NT2/D1 (cell line): ENCODE measurements at places on chromosomes 11 and 22.

GRCh38 chr22:41367039-41367679, 14.6 kb upstream of the TEF start:
- DNase-seq, result no peak

DNA sequence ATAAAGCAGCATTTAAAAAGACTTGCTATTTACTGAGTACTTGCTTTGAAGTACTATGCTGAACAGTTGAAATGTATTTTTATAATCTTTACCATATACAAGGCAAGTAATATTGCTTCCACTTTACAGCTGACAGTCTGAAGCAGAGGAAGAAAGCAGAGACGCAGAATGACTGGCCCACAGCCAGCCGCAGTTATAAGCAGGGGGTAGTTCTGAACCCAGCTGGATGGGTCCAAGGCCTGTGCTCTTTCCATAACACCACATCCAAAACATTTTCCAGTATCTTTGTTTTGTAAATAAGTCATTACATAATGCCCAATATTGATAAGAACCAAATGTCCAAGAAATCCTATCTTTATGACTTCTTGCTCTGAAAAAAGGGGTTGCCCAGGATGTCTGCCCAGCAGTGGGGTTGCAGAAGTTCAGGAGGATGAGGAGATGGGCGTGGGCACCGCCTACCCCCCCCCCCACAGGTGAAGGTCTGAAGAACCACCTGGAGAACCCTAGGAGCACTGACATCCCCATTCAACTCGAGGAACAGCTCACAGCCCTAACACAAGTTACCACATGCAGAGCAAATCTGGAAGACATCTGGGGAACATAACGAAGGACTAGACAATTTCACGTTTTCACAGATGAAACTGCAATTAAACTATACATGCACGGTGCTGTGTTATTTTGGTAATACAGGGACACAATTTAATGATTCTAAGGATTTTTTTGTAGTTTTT, 24.2 kb upstream of the YPEL1 start:
- DNase-seq, result no peak

- DNase-seq, result no peak
Measured at GRCh38 chr22:25553131-25553530, 11.3 kb upstream of the GRK3 start.

DNA sequence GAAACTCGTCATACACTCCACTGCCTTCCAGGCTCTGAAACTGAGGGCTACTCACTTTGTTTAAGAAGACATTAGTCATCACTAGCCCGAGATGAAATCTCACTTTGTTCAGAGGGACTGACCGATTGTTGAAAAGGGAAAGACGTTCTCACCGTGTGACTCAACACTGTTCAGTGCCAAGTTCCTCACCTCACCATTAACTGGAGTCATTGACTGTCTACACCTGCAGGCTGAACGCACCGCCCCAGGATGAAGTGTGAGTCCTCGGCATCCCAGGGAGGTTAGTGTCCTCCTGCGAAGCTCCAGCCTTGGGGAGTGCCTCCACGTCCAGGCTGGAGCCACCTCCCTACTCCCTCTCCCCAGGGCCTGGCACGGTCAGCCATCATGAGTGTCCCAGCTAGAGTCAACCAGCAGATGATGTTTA, 30.4 kb downstream of the FADD start:
- no peak for DNase-seq

DNA sequence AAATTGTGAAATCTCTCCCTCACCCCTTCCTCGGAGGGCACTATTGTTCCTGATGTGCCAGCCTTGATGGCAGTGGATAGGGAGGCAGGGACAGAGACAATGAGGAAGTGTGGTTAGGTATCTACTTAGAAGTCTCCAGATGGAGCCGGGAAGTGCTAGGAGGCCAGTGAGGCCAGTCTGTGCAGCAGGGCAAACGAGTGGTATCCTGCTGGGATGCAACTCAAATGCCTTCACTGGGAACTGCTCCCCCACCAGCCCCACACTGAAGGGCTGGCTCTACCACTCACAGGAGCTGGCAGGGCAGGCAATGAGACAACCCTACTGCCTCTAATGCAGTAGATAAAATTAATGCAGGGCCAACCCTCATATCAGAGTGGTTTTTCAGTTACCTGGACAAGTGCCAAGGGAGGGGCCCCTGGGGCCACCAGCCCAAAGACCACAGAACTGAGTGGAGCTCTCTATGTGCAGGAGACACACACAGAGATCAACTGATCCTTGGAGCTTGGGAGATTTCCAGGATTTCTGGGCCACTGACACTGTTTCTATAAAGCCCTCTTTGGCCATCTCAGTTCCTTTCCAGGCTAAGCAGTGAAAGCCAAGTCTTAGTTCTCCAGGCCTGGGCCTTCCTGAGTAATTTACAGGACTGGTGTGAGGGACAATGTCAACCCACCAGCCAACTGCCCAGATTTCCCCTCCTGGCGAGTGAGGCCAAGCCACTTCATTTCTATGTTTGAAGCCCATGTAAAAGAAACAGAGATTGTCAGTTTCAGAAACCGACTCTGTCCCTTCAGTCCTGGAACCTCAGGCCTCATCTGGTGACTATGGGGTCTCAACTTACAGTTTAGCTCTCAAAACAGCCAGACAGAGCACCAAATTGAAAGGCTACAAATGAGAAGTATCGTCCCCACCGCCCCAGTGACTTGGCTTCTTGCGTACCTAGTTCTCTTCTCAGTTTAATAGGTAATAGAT, 4.1 kb downstream of the MIF start:
- DNase-seq, result no peak

DNA sequence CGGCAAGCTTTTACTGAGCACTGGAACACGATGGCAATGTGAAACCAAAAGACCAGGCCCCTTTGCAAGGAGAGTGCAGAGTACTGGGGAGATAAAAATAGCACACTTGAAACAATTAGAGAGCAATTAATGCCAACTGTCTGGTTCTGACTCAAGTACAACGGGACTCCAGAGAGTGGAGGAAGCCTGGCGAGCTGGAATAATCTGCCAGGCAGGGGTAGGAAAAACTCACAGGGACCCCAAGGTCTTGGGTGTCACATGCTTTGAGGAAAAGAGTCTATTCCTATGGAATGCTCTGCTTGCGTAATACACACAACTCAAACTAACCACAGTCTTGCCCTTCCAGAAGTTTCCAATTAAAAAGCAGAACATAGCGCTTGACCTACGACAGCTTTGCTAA, 113.0 kb upstream of the CLMP start:
- DNase-seq, result no peak

DNA sequence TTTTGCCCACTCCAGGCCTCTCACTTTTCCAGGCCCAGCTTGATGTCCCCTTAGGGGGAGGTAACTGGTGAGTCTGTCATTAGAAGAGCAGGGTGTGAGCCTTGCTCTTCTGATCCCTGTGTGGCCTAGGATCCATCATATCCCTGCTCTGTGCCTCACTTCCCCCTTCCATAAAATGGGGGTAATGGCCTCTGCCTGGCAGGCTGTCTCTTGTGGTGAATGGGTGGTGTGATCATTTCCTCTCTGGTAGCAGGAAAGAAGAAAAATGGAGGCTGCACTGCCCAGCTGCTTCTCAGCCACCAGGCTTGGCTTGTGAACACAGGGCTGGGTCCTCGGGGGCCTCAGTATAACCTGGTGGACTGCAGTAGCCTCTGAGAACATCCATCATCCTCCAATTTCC, 5.6 kb downstream of the ARHGEF17 start:
- no peak for DNase-seq

DNA sequence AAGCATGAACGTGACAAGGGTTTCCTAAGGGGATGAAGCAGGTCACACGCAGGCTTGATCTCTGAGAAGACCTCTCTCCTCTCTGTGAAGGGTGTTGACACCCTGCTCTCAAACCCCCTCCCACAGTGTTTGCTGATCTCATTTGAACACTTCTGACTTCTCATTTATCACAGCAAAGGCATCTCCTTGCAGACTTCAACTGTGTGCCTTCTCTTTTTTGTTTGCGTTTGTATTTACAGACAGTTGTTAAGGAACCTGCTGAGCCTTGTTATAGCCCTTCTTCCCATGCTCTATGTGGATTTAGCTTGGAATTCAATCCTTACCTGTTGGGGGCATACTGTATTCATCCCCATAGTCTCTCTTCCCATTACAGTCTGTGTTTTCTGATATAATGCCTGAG, 206.5 kb downstream of the NELL1 start:
- no peak for DNase-seq

DNA sequence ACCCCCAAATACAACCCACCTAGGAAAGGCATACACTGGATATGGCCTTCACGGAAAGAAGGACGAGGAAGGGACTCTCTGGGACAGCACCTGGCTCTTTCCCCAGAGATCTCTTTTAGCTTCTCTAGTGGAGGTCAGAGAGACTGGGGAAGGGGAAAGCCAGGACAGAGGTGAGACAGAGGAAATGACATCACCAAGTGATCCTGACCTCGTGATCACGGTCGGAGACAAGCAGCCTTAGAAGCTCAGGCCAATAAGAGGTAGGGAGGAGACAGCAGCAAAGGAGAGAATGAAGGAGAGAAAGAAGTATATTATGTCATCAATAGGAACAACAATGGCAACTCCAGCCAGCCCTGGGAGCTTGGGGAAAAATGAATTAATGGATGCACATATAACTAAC, 15.4 kb upstream of the TMPRSS13 start:
- no peak for DNase-seq

- no peak for DNase-seq
Measured at GRCh38 chr11:44766112-44766971, 39.6 kb downstream of the TSPAN18 start.

- DNase-seq, result no peak
Measured at GRCh38 chr11:10633261-10633660, 60.3 kb downstream of the IRAG1 start.

DNA sequence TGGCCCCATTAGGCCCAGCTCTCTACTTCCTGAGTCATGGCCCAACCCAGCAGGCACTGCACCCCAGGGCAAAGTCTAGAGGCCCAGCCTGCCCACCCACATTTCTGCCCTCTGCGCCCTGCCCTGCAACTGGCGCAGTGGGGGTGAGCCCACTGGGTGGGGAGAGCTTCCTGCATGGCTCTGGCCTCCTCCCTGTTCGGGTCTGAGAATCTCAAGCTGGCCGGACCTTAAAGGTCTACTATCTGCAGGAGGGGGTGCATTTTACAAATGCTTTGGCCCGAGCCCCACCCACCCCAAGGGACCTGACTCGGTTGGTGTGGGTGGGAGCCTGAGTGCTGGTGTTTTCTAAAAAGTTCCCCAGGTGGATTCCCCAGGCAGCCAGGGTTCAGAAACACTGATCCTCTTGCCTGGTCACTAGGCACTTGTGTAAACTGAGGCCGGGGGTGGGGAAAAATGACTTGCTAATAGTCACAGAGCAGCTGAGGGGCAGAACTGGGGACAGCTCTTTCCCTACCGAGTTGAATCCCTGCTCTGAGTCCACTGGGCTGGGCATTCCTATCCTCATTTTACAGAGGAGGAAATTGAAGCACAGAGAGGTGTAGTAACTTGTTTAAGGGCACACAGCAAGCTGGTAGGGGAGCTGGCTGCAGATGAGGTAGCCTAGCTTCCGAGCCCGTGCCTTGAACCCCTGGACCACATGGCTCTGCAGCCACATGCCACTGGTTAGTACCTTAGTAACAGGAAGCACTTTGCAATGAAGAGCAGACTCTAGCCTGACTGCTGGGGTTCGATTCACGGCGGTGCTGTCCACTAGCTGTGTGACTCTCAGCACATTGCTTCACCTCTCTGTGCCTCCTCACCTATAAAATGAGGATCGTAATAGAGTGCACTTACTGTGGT, 36.3 kb downstream of the CD82 start:
- DNase-seq, result no peak

DNA sequence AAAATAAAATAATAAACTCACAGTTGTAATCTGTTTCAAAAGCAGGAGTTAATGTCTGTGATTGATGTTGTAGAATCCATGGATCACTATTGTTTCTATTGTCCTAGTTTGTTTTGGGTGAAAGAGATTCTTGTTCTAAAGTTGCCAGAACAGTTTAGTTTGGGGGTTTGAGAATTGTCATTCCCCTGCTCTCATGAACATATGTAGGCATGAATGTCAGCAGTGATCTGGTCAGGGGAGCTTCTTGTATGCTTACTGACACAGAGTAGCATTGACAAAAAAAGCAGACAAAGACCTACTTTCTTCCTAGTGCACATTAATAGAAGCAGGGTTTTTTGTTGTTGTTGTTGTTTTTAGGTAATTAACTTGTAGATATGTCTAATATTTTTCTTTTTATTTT, 38.6 kb downstream of the ARHGAP1 start:
- DNase-seq, result no peak

GRCh38 chr11:91174193-91174592, 951.3 kb upstream of the CHORDC1 start:
- no peak for DNase-seq

DNA sequence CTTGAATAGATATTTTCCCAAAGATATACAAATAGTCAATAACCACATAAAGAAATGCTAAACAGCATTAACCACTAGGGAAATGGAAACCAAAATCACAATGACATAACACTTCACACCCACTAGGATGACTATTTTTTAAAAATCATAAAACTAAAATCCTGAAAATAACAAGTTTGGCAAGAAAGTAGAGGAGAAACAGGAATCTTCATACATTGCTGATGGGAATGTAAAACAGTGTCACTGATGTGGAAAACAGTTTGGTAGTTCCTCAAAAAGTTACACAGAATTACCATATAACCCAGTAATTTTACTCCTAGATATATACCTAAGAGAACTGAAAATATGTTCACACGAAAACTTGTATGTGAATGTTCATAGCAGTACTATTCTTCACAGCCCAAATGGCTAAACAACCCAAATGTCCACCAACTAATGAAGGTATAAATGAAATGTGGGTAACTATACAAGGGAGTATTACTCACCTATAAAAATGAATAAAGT, 12.5 kb downstream of the PICALM start:
- no peak for DNase-seq

DNA sequence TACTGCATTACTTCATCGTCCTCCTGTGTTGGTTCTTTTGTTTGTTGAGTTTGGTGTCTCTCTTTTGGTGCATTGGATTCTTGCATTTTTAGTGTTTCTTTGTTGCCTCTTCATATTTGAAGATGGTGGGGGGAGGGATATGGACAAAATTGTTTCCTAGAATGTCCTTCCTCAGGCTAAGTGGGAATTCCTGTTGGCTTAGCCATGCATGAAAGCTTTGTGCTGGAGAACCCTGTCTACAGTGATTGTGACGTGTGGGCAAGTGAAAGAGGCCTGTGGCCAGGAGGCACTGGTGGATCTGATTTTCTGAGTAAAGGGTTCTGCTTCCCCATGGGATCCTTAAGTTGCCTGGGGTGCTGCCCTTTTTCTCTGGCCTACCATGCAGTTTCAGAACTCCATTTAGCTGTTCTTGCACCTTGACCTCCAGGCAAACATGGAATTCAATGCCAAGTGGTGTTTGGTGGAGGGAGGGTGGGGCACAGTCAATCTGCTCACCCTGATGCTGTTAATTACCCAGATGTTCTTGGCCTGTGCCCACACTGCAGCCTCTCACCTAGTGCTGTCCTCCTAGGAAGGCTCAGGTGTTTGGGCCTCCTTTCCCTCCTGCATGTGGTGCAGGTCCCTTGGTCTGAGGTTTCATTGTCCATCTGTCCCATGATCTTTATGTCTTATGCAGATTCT, 46.3 kb upstream of the SLC22A12 start:
- no peak for DNase-seq

- DNase-seq, result no peak
Measured at GRCh38 chr11:2451916-2452315, 7.1 kb downstream of the KCNQ1 start.
